Naive thymus-derived CD4-positive, alpha-beta T cell (primary cell): ENCODE measurements at places on chromosomes 3 and 15. TPM values are rescaled to one million over a fixed set of nuclear protein-coding genes. Genes with fewer than 3 reads are reported as not detected.

Gene RBM6
- 153 TPM for total RNA-seq

Gene MFGE8
- 22.0 and 26.3 TPM in 2 replicates for total RNA-seq

- no peaks in the 10 kb centered on the region for H3K36me3 ChIP-seq
- no peak for DNase-seq
- H3K27me3 ChIP-seq = no peaks in the 10 kb centered on the region
- H3K4me3 ChIP-seq = no peak overlapping the region
Observed at GRCh38 chr3:134827213-134827612, 32.2 kb downstream of the EPHB1 start.

DNA sequence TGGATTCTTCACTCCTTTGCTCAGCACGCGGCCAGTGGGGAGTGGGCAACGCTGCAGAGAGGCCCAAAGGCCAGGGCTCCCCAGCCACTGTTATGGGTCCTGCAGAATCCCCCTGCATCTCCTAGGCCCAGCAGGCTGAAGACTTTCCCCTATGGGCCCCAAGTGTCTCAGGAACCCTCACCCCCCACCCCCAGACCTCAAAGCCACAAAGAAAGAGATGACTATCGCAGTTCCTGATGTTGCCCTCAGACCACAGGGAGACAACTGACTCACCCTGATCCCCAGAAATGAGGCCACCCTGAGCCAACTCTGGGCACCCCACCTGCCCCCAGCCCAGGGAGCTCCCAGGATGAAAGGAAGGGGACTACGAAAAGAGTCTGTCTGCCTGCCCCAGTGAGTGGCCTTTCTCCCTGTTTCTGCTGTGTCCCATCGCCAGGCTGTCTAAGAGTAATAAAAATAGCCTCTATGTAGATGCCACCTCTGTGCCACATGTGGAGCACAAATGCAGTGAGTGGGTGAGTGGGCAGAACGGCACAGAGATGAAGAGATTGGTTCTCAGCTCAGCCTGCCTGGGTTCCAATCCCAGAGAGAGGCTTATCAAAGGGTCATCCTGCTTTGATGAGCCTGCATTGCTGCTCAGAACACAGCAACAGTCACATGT lies 283.0 kb downstream of the UACA start:
- no peaks in the 10 kb centered on the region for H3K27me3 ChIP-seq
- H3K4me3 ChIP-seq = no peak overlapping the region
- no peak overlapping the region for H3K27ac ChIP-seq
- H3K4me1 ChIP-seq = peaks cover 32% of the 10 kb centered on the region

DNA sequence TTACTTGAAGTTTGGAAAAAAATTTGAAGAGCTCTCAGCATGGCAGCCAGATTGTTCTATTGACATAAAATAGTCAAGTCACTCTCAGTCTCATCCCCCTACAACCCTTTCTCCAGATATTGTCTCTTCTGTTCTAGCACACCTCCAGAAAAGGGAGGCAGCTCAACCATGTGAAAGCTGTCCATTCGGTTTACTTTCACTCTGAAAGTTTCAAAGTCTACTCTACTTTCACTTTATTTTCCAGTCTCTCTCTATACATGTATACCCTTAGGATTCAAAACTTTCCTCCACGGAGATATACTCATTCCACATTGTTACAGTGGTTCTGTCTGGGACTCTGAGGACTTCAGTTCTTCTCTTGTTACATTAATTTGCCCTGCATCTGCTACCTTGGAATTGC lies 111.0 kb upstream of the STAC start:
- H3K4me1 ChIP-seq = no peaks in the 10 kb centered on the region
- no peaks in the 10 kb centered on the region for H3K36me3 ChIP-seq
- H3K27me3 ChIP-seq = no peaks in the 10 kb centered on the region
- H3K27ac ChIP-seq = no peak overlapping the region

GRCh38 chr15:89577776-89578115 lies 2.5 kb downstream of the TICRR start:
- peaks cover 4% of the 10 kb centered on the region for H3K36me3 ChIP-seq
- DNase-seq = no peak
- H3K27me3 ChIP-seq = no peaks in the 10 kb centered on the region
- H3K4me3 ChIP-seq = no peak overlapping the region
- H3K27ac ChIP-seq = no peak overlapping the region

DNA sequence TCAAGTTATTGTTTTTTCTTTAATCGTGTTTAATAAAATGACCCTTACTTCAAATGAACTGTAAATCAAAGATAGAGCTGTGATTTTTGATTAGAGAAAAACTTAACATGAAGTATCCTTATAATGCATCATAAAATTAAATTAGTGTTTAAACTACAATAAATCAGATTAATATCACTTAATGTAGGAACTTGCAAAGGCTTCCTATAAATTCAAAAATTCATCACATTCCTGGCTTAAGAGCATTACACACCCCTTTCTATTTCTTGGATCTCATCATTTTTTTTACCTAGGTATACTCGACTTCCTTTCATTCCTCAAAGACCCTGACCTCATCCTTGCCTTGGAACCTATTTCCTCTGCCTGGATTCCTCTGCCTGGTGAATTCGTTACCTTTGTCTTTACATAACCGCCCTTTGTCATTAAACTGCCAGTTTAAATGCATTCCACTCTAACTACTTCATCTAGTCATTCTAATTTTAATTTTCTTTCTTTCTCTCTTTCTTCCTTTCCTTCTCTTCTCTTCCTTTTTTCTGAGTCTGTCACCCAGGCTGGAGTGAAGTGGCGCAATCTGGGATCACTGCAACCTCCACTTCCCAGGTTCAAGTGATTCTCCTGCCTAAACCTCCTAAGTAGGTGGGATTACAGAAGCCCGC lies 1244.5 kb downstream of the OTOL1 start:
- no peaks in the 10 kb centered on the region for H3K4me1 ChIP-seq
- H3K27ac ChIP-seq = no peak overlapping the region
- no peaks in the 10 kb centered on the region for H3K27me3 ChIP-seq
- no peak for DNase-seq

- no peak overlapping the region for H3K4me3 ChIP-seq
- H3K27ac ChIP-seq = peak overlapping the region; percentile 70
- H3K4me1 ChIP-seq = peaks cover 85% of the 10 kb centered on the region
- H3K36me3 ChIP-seq = peaks cover 8% of the 10 kb centered on the region
- no peak for DNase-seq
Observed at GRCh38 chr15:78050826-78051225, 26.7 kb downstream of the TBC1D2B start.

DNA sequence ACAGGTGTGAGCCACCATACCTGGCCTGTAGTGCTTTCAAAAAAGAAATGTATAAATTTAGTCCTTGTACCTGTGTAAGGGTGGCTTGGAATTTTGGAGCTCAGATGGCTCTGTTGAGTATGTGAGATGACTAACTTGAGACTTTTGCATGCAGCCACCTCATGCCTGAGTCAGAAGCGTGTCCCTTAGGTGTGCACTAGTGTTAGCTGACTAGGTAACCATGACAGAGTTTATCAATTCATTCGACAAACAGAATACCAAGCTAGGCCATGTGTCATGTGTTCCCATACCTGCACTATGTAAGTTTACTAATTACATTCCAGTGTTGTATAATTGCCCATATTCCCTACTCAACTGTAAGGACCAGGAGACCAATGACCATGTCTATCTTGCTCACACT lies 4.0 kb upstream of the ZNF639 start:
- H3K27me3 ChIP-seq = no peaks in the 10 kb centered on the region
- no peaks in the 10 kb centered on the region for H3K36me3 ChIP-seq
- H3K4me3 ChIP-seq = no peak overlapping the region
- H3K27ac ChIP-seq = no peak overlapping the region

GRCh38 chr15:93073465-93073952 lies 15.5 kb downstream of the RGMA start:
- no peaks in the 10 kb centered on the region for H3K36me3 ChIP-seq
- H3K27ac ChIP-seq = no peak overlapping the region
- H3K4me1 ChIP-seq = no peaks in the 10 kb centered on the region
- no peaks in the 10 kb centered on the region for H3K27me3 ChIP-seq
- H3K4me3 ChIP-seq = no peak overlapping the region
- DNase-seq = no peak

DNA sequence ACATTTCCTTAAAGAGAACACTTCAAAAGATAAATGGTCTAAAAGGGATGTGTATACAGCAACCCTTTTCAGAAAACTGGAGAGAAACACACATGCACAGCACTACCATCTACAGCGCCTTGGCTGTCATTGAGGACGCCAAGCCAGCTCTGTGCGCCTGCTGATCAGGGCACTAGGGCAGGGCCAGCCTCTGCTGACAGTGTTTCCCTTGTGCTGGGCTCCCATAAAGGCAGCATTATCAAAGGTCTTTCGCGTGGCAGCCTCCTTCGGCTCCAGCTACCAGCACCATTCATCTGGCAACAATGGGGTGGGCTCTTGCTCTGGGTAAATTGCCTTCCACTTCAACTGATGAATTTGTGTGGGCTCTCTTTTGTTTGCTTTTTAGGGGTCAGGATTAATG lies 53.4 kb downstream of the LDHAL6B start:
- DNase-seq = no peak
- no peak overlapping the region for H3K27ac ChIP-seq
- no peaks in the 10 kb centered on the region for H3K27me3 ChIP-seq
- no peaks in the 10 kb centered on the region for H3K36me3 ChIP-seq
- no peaks in the 10 kb centered on the region for H3K4me1 ChIP-seq
